Stimulated activated CD4-positive, alpha-beta T cell treated with anti-CD3 and anti-CD28 coated beads, Interleukin-4, amount 100 ng/mL, for 48 hours (primary cell): ENCODE measurements at places on chromosomes 6 and 20.
A peak's percentile ranks its signal among the peaks of the same experiment; 100 is the strongest.

DNA sequence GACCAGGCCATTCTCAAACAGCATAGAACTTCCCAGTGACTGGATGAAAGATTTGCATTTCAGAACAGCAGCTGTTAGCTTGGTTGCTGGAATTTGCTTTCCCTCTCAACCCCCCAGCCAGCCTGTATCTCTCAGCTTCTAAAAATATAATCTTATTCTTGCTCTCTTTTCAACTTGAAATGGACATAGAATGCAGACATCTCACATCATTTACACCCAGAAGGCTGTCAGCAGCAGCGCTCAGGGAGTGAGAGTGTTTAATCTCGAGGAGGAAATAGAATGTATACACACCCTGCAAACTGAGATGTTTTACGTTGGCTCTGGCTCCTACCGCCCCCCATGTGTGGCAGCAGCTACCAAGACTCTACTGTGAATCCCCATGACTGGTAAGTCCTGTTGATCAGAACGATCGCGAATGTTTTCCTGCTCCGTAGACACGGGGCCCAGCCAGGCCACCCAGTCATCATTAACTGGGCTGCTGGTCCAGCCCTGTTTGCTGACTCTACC, 163.4 kb upstream of the SLC24A3 start:
- DNase-seq: no peak

- DNase-seq: no peak
Observed at GRCh38 chr20:6699921-6700562, 67.4 kb upstream of the BMP2 start.

- no peak for DNase-seq
Observed at GRCh38 chr6:134134654-134135053, 82.2 kb upstream of the SLC2A12 start.

DNA sequence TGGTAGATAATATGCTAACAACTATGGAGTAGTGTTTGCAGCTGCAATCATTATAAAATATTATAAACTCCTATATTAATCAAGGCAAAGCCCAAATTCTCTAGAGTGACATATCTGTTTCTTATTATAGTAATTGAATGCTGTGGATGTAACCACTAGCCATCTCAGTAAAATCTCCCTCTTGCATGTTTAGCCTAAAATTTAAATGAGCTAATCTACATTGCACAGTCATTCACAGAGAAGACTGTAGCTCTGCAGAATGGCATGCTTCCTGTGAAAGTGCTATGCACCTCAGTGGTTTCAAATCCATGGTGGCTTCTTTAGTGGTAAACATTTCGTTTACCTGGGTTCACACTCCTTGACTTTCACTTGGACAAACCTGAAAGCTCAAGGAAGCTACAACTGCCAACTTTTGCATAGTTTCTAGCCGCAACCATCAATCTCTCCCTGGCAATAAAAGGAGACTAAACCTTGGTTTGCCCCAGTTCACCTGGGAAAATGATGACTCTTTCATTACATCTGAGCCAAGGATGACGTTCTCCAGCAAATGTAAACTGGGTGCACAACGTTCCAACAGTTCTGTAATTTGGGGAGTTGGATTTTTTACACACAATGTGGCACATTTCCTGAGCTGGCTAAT, 47.2 kb downstream of the FILIP1 start:
- no peak for DNase-seq

DNA sequence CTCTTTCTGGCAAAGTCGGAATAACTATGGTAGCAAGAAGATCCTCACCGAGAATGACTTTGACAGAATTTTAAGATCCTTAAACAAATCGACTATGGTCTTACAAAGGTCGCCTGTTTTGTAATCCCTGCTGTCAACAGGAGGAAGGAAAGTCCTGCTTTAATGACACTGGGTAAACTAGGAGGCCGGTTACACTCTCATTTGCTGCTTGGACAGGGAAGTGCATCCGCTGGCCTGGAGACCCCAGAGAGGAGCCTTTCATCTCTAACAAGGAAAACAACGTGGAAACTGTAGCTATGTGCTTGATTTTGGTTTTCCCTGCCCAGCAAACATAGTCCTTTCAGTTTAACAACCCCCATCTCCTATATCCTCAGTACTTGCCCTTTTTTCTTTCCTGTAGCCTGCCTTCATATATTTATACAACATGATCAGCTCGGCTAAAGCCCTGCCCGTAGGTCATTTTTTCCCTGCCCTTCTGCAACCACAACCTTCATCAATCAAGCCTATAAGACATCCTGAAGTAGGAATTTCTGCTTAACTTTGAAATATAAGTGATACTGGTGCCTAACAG, 97.2 kb upstream of the RIN2 start:
- DNase-seq: no peak

- DNase-seq: peak; percentile 68
Observed at GRCh38 chr6:7723041-7723447, 2.9 kb upstream of the BMP6 start.

DNA sequence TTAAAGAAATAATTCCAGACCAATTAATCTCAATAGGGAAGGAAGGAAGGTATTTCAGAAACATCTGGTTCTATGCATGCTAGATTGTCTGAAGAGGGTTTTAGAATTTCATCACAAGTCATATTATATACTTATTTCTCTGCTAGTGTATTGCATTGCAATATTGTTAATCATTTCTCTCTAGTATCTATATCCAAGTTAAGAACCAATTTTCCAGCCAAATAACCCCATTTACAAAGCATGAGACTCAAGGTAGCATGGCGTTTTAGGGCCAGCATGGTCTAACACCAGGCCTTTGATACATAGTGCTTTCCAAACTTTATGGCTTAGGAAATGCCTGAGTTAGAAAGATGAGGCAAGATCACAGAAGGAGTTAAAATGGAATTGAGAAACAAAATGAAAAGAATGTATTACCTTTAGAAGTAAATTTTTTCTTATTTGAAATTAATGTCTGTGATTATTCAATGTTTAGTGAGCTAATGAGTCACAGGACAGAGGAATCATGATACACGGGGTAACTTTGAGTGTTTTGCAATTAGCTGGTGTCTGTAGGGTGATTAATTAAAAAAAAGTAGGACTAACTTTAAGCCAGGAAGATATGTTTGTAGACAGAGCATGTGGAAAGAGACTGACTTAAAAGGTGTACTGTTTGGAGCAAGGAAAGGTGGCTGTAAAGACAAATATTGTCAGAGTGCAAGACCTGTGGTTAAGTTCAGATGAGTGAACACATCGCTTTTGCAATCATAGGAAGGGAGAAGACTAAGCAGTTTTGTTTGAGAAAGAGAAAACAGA, 1006.2 kb upstream of the CITED2 start:
- DNase-seq: no peak

- no peak for DNase-seq
Observed at GRCh38 chr20:43119720-43120119, 70.0 kb downstream of the PTPRT start.

GRCh38 chr6:166587631-166588413, 1.3 kb upstream of the RAMACL start:
- DNase-seq: no peak

DNA sequence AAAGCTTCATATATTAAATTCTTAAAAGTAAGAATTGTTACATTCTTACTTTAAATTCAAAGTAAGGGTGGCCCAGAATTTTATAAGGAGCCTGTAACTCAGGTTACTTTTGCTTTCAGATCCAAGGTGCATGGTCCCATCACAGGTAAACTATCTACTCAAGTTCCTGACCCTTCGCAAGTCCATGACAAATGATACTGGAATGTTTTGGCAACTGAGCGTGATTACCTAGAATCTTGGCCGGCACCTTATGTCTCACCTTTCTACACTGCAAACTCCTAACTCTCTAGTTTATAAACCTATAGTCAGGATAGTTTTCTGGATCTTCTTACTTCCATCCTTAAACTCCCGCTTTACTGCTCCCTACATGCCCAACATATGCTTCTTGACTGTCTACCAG, 67.9 kb upstream of the HMGN3 start:
- DNase-seq: no peak

DNA sequence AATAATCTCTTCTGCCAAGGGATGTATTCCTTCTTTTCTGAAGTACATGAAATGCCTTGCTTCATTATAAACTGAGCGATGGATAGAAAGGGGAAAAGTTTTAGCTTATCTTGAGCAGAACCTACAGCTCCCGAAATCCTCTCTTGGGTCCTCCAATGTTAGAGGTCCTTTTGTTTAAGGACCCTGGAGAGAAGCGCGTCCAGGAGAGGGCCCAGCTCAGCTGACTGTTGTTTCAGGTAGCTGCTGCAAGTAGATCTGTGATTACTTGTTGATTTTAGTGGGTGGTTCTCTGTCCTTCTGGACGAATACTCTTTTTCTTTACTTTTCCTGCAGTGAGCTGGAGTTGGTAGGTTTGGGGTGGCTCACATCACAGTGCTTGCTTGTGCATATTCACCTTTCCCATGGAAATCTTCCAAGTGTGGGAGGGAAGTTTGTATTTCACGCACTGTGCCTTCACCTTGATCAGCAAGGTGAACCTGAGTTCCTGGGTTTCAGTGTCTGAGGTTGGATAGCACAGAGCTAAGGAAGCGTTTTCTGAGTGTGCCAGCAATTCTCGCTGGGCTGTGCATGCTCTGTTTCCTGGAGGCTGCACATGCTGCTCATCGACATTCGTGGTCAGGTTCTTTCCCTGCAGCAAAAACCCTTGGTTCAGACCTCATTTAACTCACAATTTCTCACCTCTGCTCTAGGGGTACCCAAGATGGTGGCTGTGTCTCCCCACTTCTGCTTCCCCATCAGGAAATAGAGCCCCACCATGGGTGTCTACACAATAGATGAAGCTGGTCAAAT, 176.3 kb downstream of the JARID2 start:
- DNase-seq: no peak

- DNase-seq: no peak
Observed at GRCh38 chr6:30005482-30005881, 55.6 kb upstream of the POLR1H start.

DNA sequence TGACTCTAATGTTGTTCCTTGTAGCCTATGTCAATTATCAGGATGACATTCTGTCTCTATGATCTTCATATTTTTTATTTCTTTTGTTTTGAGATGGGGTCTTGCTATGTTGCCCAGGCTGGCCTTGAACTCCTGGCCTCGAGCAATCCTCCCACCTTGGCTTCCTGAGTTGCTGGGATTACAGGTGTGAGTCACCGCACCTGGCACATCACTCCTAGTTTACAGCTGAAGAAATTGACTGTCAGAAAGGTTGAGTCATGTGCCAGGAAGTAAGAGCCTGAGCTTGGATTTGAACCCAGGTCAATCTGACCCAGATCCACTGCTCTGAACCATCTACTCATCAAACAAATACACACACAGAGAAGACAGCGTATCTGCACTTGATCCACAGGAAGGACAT, 14.4 kb downstream of the PPP1R3G start:
- DNase-seq: no peak

DNA sequence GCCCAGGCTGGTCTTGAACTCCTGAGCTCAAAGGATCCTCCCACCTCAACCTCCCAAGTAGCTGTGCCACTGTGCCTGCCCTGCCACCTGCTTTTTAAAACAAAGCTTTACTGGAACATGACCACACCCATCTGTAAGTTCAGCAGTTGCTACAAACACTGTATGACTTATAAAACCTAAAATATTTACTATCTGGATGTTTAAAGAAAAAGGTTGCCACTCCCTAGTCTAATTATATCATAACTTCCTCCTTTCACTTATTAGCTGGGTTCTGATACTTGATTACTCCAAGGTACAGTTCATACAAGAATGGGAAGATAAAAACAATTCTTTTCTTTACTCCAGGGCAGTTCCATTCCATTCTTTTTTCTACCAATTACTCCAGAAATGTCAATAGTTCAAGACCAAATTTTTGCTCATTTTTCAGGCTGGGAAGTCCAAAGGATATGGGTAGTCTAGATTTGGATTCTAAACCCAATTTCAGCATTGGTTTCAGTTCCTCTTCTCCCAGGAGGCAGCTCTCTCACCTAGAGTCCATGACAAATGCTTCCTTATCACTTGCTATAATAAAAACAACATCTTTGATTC, 63.1 kb downstream of the SEC63 start:
- DNase-seq: no peak

DNA sequence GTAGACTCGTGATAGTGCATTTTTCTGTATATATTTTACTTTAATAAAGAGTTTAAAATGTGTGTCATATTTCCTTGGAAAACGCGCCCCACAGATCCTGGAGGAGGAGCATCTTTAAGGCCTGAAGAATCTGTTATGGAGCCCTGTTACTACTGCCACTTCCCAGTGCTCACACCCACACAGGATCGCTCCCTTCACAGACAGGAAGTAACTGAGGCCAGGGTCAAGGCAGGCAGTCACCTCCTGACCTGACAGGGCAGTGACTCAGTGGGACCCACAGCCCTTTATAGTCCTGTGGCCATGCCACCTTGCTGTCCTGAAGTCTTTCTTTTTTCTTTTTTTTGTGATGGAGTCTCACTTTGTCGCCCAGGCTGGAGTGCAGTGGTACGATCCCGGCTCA, 9.0 kb downstream of the RRBP1 start:
- no peak for DNase-seq

GRCh38 chr6:113526553-113526952, 330.6 kb upstream of the MARCKS start:
- DNase-seq: no peak

DNA sequence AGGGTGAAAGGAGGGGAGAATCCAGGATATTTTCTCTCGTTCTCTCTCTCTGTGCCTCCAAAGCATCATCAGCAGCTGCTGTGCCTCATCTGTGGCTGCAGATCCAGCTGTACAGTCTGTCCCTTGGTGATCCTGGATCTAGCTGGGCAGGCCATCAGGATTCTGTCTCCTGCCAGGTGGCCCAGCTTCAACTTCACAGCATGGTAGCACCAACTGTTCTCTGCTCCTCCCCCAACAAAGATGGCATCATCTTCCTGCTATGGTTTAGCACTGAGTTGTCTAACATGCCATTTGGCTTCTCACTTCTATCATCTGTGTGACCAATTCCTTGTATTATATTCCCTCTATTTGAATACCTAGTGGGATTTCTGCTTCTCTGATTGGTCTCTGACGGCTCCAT, 28.6 kb upstream of the ARFGEF2 start:
- DNase-seq: no peak

GRCh38 chr6:13573669-13574110, 711 bp upstream of the SIRT5 start:
- DNase-seq: no peak

- DNase-seq: no peak
Observed at GRCh38 chr6:141561154-141561553, 571.6 kb upstream of the GJE1 start.

DNA sequence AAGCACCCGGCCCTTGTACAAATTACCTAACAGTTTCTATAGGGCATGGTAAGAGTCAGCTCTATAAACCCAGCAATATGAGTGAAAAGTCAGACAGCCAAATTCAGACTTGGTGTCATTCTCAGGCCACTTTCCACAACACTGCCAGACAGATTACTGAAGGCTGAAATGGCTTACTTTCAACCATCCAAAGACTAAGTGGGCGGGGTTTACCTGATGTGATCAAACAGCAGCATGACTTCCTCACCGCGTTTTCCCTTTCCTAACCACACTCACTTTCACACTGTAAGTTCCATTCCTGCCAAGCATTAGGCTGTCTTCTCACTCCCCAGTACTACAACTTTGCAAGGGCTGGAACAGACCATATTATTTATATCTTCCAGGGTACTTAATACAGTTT, 85.9 kb downstream of the SMLR1 start:
- no peak for DNase-seq

- no peak for DNase-seq
Observed at GRCh38 chr6:72739368-72739779, 117.5 kb downstream of the KCNQ5 start.

- no peak for DNase-seq
Observed at GRCh38 chr20:48604426-48604825, 223.4 kb downstream of the PREX1 start.

- no peak for DNase-seq
Observed at GRCh38 chr20:52405417-52405816, 213.8 kb upstream of the ZFP64 start.

GRCh38 chr6:79119217-79119616, 41.2 kb upstream of the PHIP start:
- no peak for DNase-seq

GRCh38 chr20:53635221-53635620, 41.6 kb upstream of the ZNF217 start:
- no peak for DNase-seq
